ENCODE measurements at places on chromosomes 11 and 22. TPM values are rescaled to one million over a fixed set of nuclear protein-coding genes. Genes with fewer than 3 reads are reported as not detected.

KLHL35 gene
- 2.4 TPM for polyA plus RNA-seq

TSKU gene
- 21.5 TPM for polyA plus RNA-seq

RIMBP3C gene
- polyA plus RNA-seq, result 0.43 TPM

ZNF280A gene
- polyA plus RNA-seq, result not detected

Data from left renal pelvis (tissue), 4 donors.